ENCODE measurements at places on chromosomes 6 and 20. TPM values are rescaled to one million over a fixed set of nuclear protein-coding genes. Genes with fewer than 3 reads are reported as not detected.
A peak's percentile ranks its signal among the peaks of the same experiment; 100 is the strongest.

The UNC5CL gene
- 2.9 TPM for total RNA-seq

DNA sequence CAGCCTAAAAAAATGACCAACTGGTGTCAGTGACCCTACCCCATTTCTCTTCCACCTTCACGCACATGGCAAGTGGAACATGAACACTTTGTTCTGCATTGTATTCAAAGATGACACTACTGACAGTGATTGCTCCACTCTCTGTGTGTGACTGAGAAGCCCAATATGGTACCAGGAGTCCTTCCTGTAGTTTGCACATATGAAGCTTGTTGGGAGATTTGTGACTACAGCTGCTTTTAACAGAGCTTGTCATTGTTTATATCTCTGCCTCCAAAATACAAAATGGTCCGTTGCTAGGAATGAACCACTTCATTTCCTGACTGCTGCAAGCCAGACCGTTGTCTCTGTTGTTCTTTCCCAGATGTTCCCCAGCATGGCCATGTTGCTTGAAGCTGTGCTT is 140.3 kb upstream of the TCF21 start:
- no peak for ATAC-seq

DNA sequence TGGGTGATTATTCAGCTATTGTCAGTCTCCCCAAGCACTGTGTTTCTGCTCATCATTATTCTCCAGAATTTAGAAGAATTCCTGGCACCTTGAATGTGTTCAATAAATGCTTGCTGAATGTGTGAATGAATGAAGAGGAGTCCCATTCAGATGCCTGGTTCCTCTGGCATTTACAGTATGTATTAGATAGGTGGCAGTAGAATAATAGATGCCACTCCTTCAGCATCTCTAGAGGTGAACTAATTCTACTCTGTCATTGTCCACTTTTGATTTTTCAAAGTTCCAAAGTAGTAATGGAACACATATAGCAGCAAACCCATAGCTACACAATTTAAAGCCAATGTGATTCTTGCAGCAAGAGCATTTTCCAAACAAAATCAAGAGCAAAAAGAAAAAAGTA is 118.9 kb upstream of the CEP162 start:
- ATAC-seq: no peak

DNA sequence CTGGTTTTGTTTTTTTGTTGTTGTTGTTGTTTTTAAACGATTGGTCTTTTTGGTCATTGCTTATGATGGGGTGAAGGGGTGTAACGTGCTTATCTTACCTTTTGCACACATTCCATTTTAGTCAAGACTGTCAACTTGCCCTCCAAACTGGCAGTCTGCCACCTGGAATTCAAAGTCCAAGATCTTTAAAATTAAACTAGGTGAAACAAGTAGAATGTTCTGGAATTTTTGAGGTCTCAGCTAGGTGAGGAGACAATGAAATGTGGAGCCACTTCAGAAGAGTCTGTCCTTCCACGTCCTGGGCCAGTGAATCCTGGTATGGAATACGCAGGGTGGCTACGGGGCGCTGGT is 344.6 kb downstream of the ZFAND3 start:
- no peak for ATAC-seq

The KCNG1 gene
- 0.42 TPM for total RNA-seq

The KIF13A gene
- total RNA-seq: not detected

GRCh38 chr20:20552076-20552475 is 160.4 kb downstream of the RALGAPA2 start:
- ATAC-seq: no peak

DNA sequence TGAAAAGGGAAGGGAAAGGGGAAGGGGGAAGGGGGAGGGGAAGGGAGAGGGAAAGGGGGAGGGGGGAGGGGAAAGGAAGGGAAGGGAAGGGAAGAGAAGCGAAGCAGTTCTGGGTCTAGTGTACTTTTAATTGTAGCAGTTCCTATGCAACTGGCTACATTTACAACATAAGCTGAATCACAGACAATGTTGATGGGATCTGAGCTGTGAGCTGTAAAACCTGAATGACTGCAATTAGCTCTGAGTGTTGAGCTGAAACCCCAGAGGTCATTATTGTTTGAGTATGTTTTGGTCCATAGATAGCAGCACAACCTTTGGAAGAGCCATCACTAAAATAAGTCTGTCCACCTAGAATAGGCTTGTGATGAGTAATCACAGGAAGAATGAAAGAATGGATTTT is 7.2 kb upstream of the ABHD12 start:
- no peak for ATAC-seq

DNA sequence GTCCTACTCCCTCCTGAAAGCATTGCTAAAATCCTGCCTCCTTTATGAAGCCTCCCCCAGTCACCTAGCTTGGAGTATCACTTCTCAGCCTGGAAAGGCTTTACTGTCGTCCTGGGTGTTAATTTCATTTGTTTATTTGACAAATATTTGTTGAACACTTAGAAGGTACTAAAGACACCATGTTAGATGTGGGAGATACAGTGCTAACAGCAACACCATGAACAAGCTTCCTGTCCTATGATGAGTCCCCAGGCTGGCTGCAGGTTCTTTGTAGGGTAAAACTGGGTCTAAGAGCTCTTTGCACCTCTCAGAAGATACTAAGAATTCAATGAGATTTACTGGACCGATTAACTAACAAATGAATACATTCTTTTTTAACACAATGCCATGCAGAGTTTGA is 109.2 kb upstream of the TMEM170B start:
- no peak for ATAC-seq

GRCh38 chr6:36599791-36600209 is 5.6 kb downstream of the SRSF3 start:
- peak; percentile 91 for ATAC-seq

The NDRG3 gene
- 30.7 TPM for total RNA-seq

The TPBG gene
- total RNA-seq: 0.43 TPM

GRCh38 chr6:11356404-11357155 is 124.1 kb upstream of the NEDD9 start:
- ATAC-seq: no peak

- ATAC-seq: no peak
Measured at GRCh38 chr6:21616005-21616404, 22.5 kb downstream of the SOX4 start.

- ATAC-seq: no peak
Measured at GRCh38 chr6:11188161-11188915, 44.1 kb downstream of the NEDD9 start.

DNA sequence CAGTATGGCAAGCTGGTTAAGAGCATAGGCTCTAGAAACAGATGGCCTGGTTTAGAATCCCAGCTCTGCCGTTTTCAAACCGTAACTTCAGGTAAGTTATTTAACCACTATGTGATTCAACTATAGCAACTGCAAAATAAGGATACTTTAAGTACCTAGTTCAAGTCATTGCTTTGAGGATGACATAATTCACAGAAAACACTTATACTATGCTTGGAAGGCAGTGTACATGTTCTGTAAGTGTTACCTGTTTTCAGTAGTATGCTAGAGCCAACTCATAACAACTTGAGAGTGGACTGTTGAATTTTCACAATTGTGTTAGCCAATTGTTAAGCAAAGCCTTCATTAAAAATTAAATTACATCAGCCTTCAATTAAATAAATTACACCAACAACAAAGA is 134.8 kb upstream of the BEND6 start:
- ATAC-seq: no peak

DNA sequence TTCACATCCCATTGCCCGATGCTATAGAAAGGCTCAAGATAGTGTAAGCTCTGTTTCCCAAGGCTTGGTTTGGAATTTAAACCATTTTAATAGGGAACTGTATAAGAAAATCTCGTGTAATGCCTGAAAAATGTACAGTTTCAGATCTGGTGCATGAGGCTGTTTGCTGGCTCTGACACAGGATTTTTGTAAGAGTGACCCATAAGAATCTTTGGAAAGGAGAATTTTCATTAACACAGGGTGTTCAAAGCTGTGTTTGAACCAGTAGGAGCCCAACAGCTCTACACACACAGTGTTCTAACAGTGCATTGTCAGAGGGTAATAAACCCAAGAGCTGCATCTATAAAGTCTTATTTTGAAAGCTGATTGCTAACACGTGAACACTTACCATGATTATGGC is 293.5 kb downstream of the PRL start:
- ATAC-seq: no peak

- no peak for ATAC-seq
Measured at GRCh38 chr6:119066517-119066916, 11.9 kb downstream of the FAM184A start.

The CST1 gene
- total RNA-seq: not detected

GRCh38 chr6:68141190-68141589 is 493.9 kb upstream of the ADGRB3 start:
- no peak for ATAC-seq

DNA sequence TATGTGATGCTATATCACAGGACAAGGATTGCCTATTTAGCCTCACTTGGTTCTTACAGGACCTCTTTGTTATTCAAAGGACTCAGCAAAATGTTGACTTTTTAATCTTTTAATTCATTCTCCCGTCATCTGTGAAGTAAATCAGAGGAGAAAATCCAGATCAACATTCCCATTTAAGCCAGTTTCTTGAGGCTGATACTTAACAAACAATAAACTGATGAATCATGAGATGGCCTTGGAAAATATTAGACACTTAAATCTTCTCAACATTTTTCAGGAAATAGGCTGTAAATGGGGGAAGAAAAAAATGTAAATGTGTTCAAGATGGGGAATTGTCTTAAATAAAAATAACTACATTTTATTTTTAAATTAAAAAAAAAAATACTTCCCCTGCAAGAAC is 55.9 kb upstream of the UBR2 start:
- ATAC-seq: no peak

GRCh38 chr6:151701911-151702562 is 105.4 kb upstream of the ESR1 start:
- peak; percentile 76 for ATAC-seq

GRCh38 chr20:48689388-48689787 is 138.4 kb downstream of the PREX1 start:
- ATAC-seq: no peak

The KIAA1755 gene
- not detected for total RNA-seq

The PI3 gene
- not detected for total RNA-seq

DNA sequence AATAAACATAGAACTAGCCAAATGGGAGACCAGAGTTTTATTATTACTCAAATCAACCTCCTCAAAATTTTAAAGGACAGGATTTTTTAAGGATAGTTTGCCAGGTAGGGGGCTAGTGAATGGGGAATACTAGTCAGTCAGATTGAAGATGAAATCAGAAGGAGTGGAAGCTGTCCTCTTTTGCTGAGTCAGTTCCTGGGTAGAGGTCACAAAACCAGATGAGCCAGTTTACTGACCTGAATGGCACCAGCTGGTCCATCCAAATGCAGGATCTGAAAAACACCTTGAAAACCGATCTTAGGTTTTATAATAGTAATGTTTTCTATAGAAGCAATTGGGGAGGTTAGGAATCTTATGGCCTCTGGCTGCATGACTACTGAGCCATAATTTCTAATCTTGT is 558.2 kb downstream of the PKHD1 start:
- ATAC-seq: no peak

The ZNF311 gene
- total RNA-seq: 0.71 TPM

The OR12D3 gene
- not detected for total RNA-seq

The CCN5 gene
- total RNA-seq: not detected

DNA sequence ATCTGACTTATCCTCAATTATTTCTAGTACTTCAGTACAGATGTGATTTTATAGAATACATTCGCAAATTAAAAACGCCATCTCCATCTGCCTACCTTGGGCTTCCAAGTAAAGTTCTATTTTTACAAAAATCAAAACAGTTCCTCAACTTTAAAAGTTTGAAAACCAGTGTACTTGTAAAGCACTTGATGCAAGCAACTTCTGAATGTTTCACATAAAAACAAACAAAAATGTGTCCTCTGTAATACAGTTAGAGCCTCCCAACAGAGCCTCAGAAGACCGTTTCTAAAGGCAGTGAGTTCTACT is 384 bp upstream of the MANEA start:
- ATAC-seq: no peak

DNA sequence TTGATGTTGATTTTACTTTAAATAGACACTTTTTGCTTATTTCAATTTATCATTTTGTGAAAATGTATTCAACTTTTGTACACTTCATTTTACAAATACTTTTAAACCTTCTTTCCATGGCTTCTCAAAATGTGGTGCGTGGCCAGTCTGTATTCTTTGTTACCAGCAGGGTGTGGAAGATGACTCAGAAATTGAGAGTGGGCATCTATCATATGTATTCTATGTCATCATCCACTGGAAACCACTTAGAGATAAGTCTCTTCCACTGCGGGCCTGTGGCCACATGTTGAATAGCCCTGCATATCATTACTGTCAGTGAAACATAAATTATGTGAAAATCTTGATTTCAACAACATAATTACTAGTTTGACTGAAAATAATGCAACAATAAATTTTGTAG is 52.6 kb upstream of the MC3R start:
- no peak for ATAC-seq

DNA sequence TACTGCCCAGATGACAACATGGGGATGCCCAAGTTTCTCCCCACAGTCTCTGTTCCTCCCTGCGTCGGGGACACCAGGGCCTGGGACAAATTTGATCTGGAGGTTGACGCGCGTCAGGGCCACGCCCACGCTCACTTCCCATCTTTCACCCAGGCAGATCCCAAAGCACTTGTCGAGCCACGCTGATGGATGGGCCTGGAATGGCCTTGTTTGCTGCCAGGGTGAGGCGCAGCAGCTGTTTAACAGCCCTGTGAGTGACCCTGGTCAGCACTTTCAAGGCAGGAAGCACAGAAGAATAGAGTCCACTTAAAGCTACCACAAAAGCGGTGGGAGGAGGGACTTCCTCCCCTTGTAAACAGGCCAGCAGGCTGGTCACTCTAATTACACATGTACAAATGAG is 324.7 kb upstream of the JARID2 start:
- ATAC-seq: no peak

The MOG gene
- total RNA-seq: not detected

The LPIN3 gene
- total RNA-seq: 10.0 TPM

GRCh38 chr6:45704056-45704800 is 311.4 kb downstream of the CLIC5 start:
- ATAC-seq: peak; percentile 9

The DLL1 gene
- total RNA-seq: 0.11 TPM

The HS3ST5 gene
- not detected for total RNA-seq

DNA sequence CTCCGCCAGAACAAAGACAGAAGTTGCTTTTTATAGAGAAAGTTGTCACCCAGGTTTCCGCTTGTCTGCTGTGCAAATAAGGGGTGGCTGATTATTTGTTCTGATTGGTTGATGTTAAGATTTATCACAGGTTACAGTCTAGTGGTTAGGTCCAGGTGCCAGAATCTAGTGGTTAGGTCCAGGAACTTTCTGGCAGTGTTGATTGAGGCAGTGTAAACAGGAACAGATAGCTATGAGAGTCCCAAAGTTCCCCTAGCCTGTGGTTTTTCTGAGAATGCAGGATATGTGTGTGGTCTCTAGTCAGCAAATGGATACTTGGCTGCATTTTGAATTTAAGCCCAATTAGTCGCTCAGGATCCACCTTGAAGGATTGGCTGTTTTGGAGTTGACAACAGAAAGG is 148.0 kb downstream of the TMEM200A start:
- ATAC-seq: peak; percentile 77

DNA sequence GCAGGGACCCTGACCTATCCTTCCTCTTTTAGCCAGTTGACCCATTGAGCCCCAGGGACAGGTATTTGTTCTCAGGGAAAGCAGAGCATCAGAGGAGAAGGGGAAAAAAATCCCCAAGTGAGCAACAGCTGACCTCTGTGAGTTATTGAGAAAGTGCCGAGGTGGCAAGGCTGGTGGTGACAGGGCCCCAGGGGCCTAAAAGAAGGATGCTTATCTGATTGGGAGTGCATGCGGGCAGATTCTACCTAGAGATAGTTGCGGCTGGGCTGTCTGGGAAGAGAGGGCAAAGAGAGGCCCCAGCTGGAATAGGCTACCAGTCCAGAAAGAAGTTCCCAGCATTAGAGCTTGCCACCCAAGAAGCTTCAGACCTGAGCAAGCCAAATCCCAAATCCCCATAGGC is 26.5 kb upstream of the MAFB start:
- ATAC-seq: no peak

The CAGE1 gene
- total RNA-seq: 0.30 TPM

GRCh38 chr6:686497-686896 is 6.4 kb downstream of the EXOC2 start:
- no peak for ATAC-seq

Data from activated T-helper 17 cell treated with anti-CD3 and anti-CD28 coated beads, Interleukin-2, amount 50 U/mL, for 72 hours (primary cell).